ENCODE measurements at places on chromosomes 7 and 10.

DNA sequence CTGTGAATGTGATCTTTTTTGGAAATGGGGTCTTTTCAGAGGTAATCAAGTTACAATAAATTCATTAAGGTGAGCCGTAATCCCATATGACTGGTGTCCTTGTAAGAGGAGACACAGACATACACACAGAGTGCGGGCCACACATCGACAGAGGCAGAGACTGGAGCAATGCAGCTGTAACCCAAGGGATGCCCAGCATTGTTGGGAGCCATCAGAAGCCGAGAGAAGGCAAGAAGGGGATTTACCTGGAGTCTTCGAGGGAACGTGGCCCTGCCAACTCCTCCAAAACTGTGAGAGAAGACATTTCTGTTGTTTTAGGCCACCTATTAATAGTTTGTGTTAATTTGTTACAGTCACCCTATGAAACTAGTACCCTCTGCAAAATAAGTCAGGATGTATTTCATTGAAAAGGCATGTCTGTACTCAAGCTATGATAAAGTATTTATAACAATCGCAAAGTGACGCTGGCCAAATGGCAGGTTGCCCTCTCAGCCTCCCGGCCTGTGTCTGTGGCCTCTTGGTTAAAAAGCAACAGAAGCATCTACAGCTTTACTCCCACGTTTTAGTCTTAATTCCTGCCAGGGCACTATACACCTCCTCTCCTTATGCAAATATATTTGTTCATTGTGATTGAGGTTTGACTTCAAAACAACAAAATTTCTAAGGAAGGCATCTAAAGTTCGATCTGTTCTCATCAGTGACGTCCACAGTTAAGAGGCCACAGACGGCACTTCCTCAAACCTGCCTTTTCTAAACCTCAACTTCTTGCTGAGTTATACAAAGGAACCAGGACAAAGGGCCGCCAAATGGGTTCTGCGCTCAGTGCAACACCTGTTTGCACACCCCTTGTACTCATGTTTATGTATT is 46.8 kb downstream of the HIPK2 start:
- DNase-seq: no peak

DNA sequence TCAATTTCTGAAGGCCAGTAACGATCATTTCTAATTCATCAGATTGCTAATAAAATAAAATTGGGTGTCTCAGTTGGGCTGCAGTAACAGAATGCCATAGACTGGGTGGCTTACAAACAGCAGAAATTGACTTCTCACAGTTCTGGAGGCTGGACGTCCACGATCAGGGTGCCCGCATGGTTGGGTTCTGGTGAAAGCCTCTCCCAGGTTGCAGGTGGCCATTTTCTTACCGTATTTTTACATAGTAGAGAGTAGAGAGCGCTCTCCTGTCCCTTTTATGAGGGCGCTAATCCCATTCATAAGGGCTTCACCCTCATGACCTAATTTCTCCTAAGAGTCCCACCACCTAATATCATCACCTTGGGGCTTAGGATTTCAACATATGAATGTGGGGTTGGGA is 106.0 kb downstream of the SPAG6 start:
- DNase-seq: no peak

DNA sequence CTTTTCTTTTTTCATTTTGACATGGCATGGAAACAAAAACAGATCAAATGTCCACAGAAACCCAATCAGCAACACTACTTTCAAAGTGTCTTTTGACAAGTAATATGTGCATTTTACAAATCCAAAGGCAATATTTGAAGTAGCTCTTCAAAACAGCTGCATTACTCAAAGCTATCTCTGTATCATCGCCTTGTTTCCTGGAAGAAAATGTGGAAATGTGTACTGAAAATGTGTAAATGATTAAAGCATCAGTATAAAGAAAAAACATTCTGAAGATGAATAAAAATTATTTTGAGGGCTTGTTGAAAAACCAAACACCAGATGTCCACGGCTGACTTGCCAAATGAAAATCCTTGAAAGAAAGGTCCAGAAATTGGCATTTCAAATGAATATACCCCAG is 16.5 kb upstream of the ITGB8 start:
- DNase-seq: no peak

- DNase-seq: no peak
Measured at GRCh38 chr10:128916383-128916782, 550.7 kb upstream of the MGMT start.

GRCh38 chr7:74388880-74389415 is 64.8 kb upstream of the GTF2IRD1 start:
- DNase-seq: no peak

- DNase-seq: no peak
Measured at GRCh38 chr7:74586258-74587175, 71.0 kb upstream of the GTF2I start.
